HTR-8/SVneo (cell line): ENCODE measurements at places on chromosomes 7 and 10.

DNA sequence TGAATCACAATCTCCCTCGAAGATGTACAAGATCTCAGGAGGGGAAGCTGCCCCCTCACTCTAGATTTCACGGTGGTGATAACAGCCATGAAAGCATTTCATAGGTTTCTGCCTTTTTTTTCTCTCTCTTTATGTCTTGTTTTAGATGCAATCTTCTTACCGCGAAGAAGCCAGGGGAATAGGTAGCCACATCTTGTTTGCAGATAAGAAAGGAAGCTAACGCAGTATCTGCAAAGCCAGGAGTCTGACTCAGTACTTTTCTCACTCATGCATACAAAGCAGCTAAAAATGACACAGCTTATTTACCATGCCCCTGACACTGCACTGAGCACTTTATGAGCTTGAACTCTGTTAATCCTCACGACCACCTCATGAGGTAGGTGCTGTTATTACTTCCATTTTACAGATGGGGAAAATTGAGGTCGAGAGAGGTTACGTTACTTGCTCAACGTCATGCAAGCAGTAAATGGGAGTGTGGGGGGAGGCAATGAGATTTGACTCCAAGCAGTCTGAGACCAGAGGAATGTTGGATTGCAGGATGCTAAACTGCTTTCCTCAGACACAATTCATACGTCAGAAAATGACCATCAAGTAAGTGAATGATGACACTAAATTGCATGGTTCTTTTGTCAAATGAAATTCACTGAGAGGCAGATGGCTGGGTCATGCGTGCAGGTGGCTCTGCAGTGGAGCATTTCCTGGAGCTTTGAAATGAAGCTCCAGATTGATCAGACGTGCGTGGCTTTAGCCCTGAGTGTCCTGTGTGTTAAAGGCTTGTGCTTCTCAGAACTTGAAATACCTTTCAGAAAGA is 3.3 kb downstream of the MAP3K8 start:
- DNase-seq = no peak

- DNase-seq = no peak
Measured at GRCh38 chr7:36224934-36225858, 72.1 kb downstream of the EEPD1 start.

DNA sequence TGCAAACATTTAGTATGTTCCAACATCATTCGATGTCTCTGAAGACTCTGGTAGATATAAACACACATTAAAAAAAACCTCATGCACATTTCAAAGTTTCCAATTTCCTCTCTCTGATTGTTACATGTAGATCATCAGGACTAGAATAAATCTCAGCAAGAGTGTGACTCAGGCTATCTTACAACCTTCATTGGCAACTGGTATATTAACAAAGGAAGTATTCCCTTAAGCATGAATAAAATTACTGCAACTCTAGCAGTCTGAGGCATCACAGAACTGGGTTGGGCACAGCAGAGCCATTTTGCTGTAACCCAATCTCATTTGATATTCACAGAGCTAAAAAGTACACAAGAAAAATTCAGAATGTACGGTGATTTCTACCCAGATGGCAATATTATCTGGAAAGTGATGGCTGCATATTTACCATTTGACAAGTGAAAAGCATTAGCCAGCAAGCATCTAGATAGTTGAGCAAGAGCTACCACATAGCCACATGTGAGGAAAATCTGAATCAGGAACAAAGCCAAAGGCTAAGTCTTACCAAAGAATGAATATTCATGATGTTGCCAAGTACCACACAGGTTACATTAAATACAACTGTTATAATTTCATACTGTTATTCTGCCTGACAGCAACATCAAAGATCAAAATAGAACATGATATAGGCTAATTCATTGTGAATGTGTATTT is 232.2 kb downstream of the CRPPA start:
- no peak for DNase-seq

DNA sequence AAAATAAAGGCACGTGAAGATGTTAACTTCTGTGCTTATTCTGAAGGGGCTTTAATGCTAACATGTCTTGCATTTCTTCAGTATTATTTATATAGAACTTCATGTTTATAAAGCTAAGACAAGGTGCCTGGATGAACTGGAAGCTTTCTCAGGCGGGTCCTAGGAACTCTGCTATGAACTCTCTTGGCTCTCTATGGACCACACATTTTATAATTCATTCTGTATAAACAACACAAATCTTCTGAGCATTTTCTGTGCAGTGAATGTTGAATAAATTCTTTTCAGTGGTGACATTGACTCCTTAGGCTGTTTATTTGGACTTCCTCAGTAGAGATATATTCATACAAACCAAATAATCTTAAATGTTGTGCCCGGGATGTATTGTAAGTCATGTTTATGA is 79.6 kb downstream of the TRIL start:
- DNase-seq = no peak

DNA sequence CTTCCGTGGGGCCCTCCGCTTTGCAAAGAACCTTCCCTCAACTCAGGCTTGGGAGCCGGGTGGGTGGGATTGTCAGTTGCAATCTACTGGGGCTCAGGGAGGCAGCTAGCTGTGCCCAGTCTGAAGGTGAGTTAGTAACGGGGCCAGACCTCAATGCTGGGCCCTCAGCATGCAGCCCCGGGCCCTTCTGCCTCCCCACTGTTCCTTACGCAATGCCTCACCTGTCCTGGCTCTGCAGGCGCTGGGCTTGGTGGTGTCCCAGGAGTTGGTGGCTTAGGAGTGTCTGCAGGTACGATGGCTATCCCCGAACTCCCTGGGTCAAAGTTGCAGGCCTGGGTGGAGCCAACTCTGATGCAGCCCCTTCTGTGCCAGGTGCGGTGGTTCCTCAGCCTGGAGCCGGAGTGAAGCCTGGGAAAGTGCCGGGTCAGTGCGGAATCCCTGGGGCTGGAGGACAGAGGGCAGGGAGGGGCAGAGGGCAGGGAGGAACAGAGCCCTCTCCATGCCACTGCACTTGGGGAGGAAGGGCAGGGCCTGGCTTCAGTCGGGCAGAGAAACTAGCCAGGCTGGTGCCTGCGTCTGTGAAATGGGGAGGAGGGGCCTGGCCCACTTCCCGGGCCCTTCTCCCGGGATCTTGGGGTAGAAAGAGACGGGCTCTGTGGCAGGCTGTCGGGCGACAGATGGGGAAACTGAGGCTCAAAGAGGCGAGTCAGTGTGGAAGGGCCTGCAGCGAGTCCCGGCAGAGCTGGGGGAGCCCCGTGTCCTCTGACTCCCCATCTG is 15.0 kb downstream of the ELN start:
- DNase-seq = no peak

- no peak for DNase-seq
Measured at GRCh38 chr10:58438986-58439385, 53.8 kb downstream of the TFAM start.

- DNase-seq = no peak
Measured at GRCh38 chr7:26964156-26964808, 99.9 kb upstream of the SKAP2 start.

- DNase-seq = no peak
Measured at GRCh38 chr10:126294451-126294850, 93.8 kb downstream of the ADAM12 start.

DNA sequence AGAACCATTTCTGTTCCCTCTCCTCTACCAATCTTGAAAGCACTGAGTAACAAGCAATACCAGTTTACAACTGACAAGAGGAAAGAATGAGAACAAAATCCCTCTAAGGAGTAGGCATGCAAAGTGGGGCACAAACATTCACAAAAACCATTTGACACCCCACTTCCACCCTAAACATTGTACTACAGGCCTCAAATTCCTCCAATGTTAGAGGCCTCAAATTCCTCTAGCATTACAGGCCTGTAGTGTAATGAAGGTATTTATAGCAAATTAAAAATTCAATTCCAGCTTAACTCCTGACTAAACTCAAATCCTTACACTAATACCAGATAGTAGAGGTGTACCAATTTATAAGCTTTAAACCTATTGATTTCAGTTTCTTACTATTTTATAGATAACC is 85.4 kb downstream of the SIRT1 start:
- no peak for DNase-seq

- DNase-seq = no peak
Measured at GRCh38 chr10:42594246-42594650, 44.1 kb downstream of the ZNF33B start.

DNA sequence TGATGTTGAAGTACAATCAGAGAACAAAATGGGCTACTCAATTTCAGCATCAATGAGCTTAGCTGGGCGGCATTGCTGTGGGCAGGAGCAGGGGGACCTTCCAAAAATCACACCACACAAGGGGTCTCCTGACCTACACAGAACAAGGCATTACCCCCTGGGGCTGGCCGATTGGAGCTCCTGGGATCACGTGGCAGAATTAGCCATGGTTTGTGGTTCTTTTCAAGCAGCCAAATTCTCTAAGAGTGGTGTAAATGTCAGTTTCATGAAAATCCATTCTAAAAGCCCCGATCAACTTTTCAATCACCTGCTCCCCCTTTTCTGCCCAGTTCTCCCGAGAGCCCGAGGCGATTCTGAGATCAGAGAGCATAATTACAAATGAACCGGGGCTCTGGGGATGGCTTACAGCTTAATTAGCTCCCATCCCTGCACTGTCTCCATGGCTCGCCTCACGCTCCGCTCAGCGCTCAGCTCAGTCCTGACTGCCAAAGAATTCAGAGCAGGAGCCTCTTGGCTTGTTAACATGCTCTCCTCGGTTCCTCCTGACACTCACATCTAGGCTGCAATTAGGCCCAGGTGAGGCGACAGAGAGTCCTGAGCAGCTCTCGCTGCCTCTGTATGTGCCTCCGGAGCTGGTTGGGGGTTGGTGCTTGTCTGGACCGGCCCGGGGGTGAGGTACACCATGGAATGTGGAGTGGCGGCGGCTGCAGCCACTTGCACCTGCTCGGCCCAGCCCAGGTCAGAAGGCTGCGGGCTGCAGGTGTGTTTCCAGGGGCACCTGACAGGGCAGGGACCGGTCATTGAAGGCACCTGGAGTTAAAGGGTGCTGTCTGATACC is 111.8 kb downstream of the WDR11 start:
- no peak for DNase-seq

GRCh38 chr7:121530227-121531174 is 134.4 kb upstream of the FAM3C start:
- peak; percentile 51 for DNase-seq

DNA sequence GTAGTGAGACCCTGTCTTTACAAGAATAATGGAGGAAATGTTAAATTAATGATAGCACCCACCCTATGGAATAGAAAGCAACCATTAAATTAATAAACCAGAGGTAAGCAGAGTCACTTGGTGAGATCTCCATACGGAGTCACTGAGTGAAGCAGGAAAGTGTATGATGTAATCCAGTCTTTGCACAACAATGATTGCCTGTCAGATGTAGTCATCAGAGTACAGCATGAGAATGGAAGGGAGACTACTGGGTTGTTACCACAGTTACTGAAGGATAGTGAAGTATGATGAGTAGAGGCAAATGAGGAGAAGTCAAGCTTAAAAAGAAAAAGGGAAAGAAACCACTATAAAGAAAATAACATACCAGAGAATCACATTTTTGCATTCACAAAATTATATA is 371.9 kb upstream of the SHH start:
- DNase-seq = no peak

DNA sequence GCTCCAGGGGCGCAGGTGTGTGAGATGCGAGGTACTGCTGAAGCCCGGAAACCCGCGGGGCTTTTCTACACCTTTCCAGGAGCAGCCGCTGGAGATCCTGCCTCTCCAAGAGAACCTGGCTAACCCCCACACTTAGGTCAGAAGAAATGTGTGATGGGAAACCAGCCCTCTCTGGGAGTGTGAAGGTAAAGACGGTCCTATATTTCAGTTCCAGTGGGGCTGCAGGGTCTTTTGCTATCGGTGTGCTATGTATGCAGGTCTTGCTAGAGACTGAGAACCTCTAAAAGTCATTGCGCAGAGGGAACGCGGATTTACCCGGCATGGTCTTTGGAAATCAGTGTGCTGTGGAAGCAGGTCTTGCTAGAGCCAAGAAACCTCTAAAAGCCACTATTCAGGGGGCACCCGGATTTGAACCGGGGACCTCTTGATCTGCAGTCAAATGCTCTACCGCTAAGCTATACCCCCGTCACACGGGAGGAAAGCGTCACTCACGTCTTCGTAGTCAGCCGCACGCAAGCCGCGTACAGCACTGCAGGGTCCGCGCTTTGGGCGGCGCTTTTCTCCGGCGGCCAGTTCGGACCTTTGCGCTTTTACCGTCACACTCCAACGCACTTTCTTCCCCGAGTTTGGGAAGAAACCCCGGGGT is 46.0 kb downstream of the ZNF777 start:
- no peak for DNase-seq

DNA sequence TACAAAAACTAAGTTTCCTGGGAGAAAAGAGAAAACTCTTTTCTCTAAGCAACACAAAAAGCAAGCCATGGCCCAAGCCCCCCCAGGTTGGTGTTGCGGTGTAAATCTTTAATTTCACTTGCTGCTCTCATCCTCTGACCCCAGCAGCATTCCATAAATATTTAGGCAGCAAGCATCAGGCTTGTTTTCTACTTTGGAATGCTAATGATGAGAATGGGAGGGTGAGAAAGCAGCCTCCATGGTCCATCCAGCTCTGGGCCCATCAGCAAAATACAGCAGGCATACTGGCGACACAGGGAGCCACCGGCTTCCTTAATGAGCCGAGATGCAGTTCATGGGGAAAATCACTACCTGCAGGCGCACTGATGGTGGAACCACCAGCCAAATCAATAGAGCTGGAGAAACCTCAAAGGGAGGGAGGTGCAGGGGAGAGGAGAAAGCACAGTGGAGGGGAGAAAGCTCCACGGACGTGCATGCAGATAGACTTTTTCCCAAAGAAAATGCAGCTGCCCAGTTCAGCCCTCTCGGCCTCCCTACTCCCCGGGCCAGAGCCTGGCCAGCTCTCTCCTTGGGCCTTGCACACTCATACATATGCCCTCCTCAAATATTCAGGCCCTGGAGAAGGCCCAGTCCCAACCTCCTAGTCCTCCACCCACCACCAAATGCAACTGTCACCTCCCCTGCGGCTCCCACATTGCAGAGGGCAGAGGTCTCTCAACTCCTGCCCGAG is 131.9 kb downstream of the GRID1 start:
- DNase-seq = no peak

DNA sequence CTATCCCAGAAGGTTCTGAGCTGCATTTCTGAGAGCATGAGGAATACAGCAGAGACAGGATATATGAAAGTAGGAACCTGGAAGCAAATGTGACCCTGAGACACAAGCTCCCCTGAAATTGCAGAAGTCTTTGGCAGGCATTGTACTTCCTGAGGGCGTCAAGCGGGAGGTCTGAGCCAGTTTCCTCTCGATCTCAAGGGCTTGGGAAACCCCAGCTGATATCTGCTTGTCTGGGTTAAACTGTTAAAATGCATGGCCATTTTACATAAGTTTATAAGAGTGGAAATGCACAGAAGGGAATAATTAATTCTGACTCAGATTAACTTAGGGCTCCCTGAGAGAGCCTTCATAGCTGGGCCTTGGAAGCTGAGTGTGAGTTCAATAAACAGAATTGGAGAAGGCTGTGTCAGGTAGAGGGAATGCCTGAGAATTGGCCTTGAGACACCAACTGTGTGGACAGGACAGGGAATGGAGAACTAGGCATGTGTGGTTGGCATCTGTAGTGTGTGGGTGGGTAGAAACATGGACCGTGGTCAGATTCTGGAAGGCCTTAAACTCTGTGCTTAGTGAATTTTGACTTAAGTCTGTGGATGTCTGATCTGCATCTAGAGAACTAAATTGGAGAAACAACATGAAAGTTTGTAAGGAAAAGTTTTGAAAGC is 53.3 kb downstream of the WIPF3 start:
- no peak for DNase-seq
